ENCODE measurements at places on chromosomes 5 and 9. TPM values are rescaled to one million over a fixed set of nuclear protein-coding genes. Genes with fewer than 3 reads are reported as not detected.

ZNF658 gene
- 2.8 TPM for total RNA-seq

FGF10 gene
- not detected for total RNA-seq

OBP2B gene
- total RNA-seq, result not detected

SWI5 gene
- 14.1 TPM for total RNA-seq

CREBRF gene
- 11.3 TPM for total RNA-seq

MYMK gene
- total RNA-seq, result not detected
